ENCODE measurements at places on chromosomes 3 and 15. TPM values are rescaled to one million over a fixed set of nuclear protein-coding genes. Genes with fewer than 3 reads are reported as not detected.

DNA sequence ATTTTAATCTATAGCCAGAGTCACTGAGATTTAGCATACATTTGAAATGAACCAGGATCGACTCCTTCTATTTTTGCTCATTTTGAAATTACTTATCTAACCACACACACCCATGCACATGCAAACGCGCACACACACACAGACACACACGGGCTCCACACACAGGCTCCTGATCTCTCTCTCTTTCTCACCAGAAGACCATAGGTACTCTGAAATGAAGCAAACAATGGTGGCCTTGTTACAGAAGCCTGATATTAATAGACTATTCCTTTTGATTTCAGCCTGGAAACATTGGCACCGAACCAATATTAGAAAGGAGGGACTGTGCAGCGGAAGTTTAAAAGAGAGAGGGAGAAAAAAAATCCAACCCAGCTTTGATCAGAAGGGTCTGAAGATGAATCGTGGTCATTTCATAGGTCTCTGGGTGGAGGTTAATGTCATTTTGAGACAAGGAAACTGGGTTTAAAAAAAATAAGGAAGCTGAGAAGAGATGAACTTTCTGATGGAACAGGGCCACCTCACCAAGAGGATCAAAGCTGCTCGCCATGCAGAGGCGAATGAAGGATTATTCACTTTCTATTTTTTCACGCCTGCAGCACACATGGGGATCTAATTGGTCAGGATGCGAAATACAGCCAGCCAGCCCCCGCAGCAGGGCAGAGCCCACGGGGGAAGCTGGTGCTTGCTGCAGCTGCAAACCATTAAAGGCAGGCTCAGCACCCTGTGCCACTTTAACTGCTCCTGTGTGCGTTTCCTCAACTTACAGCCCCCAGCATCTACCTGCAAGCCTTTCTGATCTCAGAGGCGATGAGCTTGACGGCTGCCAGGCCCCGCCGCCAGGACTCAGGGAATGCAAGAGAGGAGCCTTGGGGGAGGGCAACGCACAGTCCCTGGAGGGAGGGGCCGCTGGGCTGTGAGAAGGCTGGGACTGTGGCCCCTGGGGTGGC, 88.8 kb downstream of the HES1 start:
- H3K4me1 ChIP-seq: no peaks in the 10 kb centered on the region
- no peaks in the 10 kb centered on the region for H3K27me3 ChIP-seq
- H3K27ac ChIP-seq: no peak overlapping the region
- H3K4me3 ChIP-seq: no peak overlapping the region

GRCh38 chr3:134847349-134847748, 52.3 kb downstream of the EPHB1 start:
- H3K36me3 ChIP-seq: no peaks in the 10 kb centered on the region
- H3K4me1 ChIP-seq: no peaks in the 10 kb centered on the region
- no peaks in the 10 kb centered on the region for H3K27me3 ChIP-seq

The CNTN4 gene
- total RNA-seq: 2.1 TPM

The CTDSPL gene
- total RNA-seq: 45.0 TPM

- H3K27me3 ChIP-seq: no peaks in the 10 kb centered on the region
- no peaks in the 10 kb centered on the region for H3K4me1 ChIP-seq
- H3K4me3 ChIP-seq: no peak overlapping the region
- H3K36me3 ChIP-seq: no peaks in the 10 kb centered on the region
Observed at GRCh38 chr3:151620071-151620470, 113.7 kb upstream of the AADACL2 start.

DNA sequence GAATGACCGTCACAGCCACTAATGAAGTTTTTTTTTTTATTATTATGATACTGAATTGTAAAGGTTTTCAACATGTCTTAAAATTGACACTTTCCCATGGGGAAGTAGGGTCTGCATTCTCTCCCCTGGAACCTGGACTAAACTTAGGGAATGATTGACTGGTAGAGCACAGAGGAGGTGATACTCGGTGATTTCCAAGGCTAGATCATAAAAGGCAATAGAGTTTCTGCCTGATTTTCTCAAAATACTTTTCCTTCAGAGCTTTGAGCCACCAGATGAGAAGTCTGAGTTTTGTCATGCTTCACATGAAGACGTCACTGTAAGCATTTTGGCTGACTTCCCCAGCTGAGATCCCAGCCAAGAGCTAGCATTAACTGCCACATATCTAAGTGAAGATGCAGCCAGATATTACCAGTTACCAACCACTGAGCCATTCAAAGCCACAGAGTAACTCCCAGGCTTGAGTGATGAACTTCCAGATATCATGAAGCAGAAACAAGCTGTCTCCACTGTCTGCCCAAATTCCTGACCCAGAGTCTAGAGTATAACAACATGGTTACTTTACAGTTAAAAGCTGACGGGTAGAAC, 105.8 kb downstream of the LSAMP start:
- H3K36me3 ChIP-seq: no peaks in the 10 kb centered on the region
- no peaks in the 10 kb centered on the region for H3K27me3 ChIP-seq
- DNase-seq: no peak
- H3K4me3 ChIP-seq: no peak overlapping the region

The MEIS2 gene
- total RNA-seq: 38.3 TPM
